ENCODE measurements at places on chromosomes 11 and 22.

GRCh38 chr22:32123657-32124056, 35.4 kb downstream of the C22orf42 start:
- no peak for ATAC-seq

GRCh38 chr11:11909727-11910126, 68.0 kb downstream of the USP47 start:
- no peak for ATAC-seq

- no peak for ATAC-seq
Measured at GRCh38 chr11:71218789-71219499, 33.4 kb downstream of the SHANK2 start.

GRCh38 chr11:101705972-101706371, 122.2 kb upstream of the TRPC6 start:
- ATAC-seq, result no peak

DNA sequence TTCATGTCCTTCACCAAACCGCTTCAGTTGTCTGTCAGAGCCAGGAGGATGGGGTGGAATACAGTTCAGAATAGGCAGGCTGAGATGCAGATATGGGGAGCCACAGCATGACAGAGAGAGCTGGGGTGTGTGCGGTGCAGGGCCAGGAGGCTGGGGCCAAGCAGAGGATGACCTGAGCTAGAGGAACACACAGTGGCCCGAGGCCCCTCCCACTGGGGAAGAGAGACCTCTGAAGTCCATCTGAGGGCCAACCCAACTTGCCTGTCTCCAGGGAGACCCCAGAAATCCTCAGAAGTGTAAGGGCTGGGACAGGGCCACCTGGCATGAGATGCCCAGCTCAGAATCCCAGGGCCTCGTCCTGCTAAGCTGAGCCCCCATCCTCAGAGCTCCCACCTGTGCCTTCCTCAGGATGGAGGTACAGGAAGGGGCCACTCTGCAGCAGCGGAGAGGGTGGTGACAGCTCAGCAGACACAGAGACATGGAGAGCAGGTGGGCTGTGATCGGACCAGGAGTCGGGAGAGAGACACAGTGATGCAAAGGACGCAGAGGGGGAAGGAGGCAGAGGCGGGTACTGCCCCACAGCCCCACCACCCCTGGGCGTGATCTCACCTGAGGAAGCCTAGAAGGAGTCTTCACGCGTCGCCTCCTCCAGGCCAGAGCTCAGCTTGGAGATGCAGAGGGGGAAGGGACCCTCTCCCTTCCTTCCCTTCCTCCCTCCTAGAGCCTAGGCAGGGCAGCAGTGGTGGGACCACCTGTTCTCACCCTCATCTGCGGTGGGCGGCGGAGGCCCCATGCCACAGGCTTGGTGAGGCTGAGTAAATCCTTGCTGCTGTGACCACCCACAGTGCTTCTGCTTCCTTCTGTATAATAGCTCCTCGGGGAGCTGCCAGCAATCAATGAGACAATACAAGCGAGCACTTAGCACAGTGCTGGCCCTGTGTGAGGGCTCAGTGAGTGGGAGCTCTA, 9.1 kb upstream of the TUB start:
- no peak for ATAC-seq
